ENCODE measurements at places on chromosomes 1 and 21.

DNA sequence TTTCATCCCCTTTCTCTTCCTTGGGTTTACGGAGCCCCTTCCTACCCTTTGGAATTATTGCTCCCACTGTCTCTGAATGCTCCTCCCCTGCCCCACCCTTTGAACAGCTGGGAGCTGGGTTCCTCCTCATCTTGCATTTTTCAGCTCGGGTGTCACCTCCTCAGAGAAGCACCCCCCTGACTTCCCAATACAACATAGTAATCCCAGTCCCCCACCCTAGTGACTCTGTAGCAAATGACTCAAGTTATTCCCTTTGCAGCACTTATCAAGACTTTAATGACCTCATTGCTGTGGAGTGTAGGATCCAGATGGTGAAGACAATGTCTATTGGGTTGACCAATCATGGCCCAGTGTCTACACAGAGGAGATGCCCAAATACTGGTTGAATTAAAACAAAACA lies 8.9 kb upstream of the VWA5B1 start:
- DNase-seq, result peak; percentile 56

DNA sequence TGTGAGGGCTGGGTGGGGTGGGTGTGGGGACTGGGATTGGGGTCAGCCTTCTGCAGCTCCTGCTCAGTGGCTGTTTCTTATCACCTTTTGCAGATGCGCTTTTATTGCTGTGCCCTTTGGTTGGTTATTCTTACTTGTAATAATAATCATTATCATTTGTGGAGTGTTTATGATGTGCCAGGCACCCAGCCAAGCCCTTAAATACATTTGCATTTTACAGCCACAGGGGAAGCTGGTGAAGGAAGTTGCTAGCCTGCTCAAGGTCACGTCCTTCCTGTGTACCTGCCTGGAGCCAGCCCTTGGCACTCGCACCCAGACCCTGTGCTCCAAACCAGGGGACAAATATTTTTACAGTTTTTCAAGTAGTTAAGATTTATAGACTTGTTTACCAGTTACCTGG lies 144.0 kb downstream of the PGBD5 start:
- DNase-seq, result no peak

DNA sequence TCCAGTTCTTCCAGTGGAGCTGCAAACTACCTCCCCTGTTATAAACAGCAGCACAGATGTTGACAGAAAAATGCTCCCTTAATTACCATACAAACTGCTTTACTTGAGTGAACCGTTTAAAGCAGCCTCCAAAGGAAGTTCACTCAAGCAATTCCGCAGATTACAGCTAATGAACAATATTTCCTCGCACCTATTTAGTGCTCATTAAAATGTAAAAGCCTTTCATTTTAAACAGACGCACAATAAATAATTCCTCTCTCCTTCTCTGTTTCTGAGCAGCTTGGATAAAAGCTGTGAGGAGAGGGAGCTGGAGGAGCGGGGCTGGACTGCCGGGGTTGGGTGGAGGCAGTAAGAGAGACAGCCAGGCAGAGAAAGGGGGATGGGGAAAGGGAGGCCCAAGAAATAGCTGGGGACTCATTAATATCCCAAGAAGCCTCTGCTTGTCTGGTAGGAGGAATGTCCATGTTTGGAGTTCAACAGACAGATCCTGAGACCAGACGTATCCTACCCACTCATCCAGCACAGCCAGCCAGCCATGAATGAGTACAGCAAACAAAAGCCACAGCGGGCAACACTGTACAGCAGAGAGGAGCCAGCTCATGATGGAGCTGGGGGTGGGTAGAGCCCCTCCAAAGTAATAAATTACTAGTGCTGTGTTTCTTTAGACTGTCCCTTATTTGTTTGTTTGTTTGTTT lies 227.7 kb downstream of the GPATCH2 start:
- DNase-seq, result no peak

DNA sequence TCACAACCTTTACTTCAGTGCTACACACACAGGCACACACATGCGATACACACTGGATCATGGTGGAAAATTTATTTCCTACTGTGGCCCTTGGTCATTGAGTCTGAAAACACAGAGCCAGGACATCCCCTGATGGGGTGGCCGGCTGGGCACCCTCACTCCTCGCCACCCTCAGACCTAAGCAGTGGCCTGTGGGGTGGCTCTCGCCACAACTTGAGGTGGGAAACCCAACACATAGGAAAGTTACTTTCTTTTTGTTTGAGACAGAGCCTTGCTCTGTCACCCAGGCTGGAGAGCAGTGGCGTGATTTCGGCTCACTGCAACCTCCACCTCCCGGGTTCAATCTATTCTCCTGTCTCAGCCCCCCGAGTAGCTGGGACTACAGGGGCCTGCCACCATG lies 19.4 kb downstream of the CRYAA start:
- DNase-seq, result no peak

DNA sequence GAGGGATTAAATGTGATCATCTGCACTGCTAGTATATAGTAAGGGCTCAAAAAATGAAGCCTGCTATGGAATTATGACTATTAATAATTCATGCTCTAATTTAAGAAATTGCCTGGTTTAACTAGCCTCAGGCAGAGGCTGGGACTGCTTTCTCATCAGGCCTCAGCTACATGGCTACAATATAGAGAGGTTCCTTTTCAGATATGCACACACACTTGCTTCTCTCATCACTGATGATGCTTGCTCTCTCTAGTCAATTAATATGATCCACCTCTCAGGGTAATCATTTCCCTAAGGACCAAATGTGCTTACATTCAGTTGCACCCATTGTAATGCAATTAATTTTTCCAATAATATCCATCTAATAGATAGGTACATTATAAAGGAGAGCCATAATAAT lies 324.9 kb upstream of the ST6GALNAC5 start:
- DNase-seq, result no peak

DNA sequence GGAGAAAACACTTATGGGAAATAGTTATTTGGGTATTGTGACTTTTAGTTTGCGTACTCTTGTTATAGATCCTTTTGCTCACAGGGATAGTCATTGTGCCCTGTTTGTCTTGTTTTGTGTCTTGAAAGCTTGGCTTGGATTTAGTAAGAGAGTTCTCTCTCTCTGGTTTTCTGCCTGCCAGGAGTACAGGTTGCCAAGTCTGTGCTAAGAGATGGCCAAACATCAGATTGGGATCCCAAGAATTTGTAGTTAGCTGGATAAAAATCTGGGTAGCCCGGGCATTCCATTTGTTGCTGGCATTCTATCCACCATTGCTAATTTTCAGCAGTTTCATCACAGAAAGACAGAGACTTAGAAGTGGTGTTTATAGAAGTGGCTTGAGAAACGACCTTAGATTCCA lies 222.2 kb downstream of the NRIP1 start:
- DNase-seq, result no peak

DNA sequence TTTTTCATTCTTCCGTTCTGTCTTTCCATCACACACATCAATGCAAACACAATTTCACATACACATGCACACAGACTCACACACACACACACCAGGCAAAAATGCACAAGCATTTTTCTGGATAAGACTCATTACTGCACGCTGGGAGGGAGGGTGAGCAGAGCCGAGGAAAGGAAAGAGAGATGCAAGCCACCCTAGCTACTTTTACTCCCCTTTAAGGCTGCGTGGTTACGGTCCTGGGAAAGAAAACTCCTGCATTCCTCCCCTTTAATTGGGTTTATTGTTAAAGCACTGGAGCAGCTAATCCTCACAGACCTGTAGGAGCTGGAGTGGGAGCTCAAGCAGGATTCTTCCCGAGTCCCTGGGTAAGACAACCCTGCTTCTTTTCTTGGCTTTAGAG lies at the start of gene CAMK1G:
TSS of gene CAMK1G (plus strand) at position 307 of the 400 bp plus-strand sequence. CDS start 11,270 bp downstream, outside the sequence.
- no peak for DNase-seq

GRCh38 chr21:33025106-33025488 lies 638 bp upstream of the OLIG2 start:
- no peak for DNase-seq

DNA sequence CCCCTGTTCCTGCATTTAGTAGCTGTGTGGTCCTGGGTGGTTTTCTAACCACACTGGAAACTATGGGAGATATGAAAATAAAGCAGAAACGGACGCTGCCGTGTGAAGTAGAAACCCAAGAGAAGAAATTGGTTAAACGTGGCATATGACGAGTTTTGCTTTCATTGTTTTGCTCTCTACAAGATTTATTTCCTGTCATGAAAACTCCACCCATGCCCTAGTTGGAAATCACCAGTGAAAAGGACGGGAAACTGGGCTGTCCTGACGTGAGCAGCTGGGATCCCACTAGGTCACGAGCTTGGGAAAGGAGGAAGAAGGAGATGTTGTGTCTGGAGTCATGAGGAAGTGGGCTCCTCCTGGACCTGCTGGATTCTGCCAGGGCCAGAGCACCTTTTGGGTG lies 120.8 kb upstream of the GADD45A start:
- DNase-seq, result no peak

- no peak for DNase-seq
Measured at GRCh38 chr1:198462365-198463019, 78.0 kb downstream of the ATP6V1G3 start.

DNA sequence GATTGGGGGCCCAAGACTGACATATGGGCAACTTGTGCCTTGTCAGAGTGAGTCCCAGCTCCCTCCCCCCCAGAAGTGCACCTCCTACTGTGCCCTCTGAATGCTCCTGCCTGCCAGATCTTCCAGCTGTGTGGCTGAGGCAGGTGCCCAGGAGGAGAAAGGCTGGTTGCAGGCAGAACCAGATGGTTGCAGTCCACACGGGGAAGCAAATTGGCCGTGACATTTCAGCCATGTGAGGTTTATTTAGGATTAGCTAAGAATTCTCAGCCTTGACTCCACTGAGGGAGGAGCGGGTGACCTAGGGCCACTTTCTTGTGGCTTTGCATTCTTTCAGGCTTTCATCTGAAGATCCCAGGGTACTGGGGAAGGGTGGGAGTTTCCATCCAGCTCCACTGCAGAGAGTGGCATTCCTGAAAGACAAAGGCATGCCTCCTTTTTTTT lies 33.8 kb downstream of the PEX14 start:
- no peak for DNase-seq

- DNase-seq, result peak; percentile 28
Measured at GRCh38 chr1:7218210-7218832, 433.1 kb downstream of the CAMTA1 start.

DNA sequence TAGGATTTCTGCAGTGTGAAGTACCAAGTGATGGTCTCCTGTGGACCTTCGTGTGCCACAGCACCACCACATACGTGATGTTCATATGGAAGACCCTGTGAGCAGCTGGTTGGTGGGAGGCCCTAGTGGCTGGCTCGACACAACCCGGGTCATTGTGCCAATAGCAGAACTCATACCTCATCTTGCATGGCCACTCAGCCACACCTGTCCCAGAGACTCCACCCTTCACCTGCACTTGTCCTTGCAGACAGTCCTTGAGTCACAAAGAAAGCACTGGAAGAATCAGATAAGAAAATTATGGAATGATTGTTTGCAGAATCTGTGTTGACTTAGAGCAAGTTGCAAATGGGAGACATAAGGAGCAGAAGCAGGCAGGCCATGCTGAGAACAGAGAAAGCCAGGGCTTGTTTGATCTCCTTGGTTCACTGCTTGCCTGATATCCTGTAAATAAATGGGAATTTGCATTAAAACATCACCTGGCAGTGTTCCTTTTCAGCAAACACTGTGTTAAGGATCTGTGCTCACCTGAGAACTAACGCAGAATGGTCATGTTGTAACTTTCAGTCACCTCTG lies 307.7 kb downstream of the SIPA1L2 start:
- no peak for DNase-seq

DNA sequence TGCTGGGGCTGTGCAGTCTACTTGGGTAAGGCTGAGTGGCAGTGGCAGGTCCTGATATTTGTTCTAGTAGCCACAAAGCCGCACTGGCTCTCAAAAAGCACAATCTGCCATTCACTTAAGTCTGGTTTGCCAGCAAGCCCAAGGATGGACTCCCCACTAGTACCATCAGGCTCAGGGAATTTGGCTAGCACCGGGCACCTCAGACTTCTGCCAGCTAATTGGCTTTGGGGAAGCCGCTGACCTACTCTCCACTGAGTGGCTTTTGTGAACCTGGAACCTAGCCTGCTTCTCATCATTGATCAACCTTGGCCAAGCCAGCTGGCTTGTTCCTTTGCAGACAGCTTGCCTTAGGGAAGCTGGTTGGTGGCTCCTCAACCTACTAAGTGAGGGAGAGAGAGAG lies 83.1 kb downstream of the ESRRG start:
- no peak for DNase-seq

GRCh38 chr1:210021145-210021860 lies 83.3 kb downstream of the SYT14 start:
- no peak for DNase-seq

GRCh38 chr1:233386336-233386735 lies 58.8 kb downstream of the MAP3K21 start:
- DNase-seq, result no peak

DNA sequence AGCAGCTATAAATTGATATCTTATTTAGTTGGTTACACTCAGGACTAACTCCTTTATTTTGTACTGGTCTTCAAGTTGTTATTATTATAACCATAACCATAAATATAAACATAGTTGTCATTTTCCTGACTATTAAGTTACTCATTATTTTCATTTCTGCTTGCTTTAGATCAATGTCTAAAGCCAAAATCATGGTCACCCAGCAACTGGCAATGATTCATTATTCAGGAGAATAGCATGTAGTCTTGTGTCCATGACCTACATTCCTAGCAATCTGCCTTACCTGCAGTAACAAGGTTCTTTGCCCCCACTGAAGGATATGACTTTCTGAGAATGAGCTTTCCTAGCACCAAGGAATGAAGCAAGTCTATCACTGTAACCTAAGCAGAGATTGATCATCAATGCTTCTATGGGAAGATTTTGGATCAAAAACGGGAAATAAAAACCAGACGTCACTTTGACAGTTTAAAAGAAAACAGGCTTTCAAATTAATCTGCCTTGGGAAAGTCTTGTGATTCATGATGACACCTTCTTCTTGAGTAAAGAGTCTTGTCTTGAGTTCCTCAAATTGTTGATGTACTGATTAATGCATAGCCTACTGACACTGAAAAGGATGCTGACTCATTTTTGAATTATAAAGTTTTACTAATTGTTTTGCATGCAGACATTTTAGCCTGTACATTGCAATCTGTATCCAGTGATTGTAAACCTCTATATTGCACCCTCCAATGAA lies 203.3 kb upstream of the IVNS1ABP start:
- DNase-seq, result no peak

- DNase-seq, result peak; percentile 12
Measured at GRCh38 chr1:50268049-50268448, 155.2 kb downstream of the DMRTA2 start.

Data from PC-9 (cell line).